Stimulated activated CD8-positive, alpha-beta memory T cell treated with anti-CD3 and anti-CD28 coated beads, Interleukin-2, amount 100 ng/mL, for 1 hour (primary cell): ENCODE measurements at places on chromosomes 2 and 18.

- no peak for DNase-seq
These were observed 1.6 kb upstream of the PSTPIP2 start for GRCh38 chr18:46073474-46074331.

GRCh38 chr2:75002007-75002406 is 43.6 kb downstream of the POLE4 start:
- no peak for DNase-seq

- DNase-seq: peak; percentile 43
These were observed 48.8 kb downstream of the C2orf42 start for GRCh38 chr2:70141902-70142589.

- no peak for DNase-seq
These were observed 68.3 kb upstream of the YPEL5 start for GRCh38 chr2:30078521-30078920.

GRCh38 chr2:25701801-25702200 is 28.4 kb upstream of the DTNB start:
- DNase-seq: no peak

DNA sequence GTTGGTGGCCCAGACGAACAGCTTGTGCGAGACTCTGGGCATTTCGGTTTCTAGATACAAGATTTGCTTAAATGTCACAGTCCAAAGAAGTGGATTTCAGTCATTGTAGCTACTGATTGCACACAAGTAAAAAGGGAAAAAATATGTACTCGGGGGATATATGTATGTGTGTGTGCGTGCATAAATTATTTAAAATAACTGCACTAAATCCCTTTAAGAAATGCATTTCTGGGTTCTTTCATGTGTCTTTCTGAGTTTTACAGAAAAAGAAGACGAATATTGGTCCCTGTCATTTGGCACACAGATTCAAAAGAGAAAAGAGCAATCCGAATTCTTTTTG is 2.1 kb upstream of the EPHA4 start:
- no peak for DNase-seq

GRCh38 chr18:2903006-2903405 is 56.2 kb downstream of the EMILIN2 start:
- DNase-seq: no peak
